ENCODE measurements at places on chromosomes 13 and 19.

GRCh38 chr19:11539495-11540365 lies 1.1 kb downstream of the CNN1 start:
- DNase-seq = no peak

- DNase-seq = no peak
These were observed 459 bp downstream of the PRAM1 start for GRCh38 chr19:8501981-8502380.

GRCh38 chr19:55694656-55695491 lies 19.8 kb downstream of the EPN1 start:
- DNase-seq = no peak

DNA sequence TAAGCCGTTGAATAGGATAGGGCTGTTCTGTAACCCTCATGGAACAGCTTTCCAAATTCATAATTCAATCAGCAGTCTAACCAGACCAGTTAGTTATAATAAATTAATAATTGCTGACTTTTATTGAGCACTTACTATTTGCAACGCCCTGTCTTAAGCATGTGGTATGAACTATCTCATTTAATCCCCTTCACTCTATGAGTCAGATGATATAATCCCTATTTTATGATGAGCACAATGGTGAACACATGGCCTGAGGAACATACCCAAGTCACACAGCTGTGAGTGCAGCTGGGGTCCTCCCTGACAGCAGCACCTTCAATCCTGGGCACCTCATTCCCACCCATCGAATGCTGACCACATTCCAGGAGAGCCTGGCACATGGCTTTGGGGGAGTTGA lies 28.0 kb upstream of the SACS start:
- no peak for DNase-seq

DNA sequence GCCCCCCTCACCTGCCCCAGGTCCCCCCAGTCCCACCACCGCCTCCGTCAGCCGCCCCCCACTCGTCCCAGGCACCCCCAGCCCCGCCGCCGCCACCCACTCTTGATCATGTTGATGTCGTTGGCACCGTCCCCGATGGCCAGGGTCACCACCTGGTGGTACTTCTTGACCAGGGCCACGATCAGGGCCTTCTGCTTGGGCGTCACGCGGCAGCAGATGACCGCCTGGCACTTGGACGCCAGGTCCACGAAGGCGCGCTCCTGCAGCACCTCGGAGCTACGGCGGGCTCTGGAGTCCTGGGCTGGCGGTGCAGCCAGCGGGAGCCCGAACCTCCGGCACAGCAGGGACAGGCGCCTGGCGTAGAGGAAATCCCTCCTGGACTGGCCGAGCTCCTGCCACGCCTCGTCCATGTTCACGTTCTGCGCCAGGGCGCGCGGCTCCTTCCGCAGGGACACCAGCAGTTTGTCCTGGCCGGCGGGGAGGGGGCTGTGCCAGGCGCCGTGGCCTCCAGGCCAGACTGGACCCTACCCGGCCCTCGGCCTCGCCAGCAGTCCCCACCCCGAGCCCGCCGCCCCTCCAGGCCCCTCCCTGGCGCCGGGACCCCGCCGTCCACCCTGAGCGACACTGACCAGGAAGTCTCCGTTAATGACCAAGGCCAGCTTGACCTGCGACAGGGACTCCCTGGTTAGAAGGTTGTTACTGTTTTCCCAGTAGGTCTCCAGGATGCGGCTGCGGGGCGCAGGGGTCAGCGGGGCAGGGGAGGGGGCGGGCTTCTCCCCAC lies 22.6 kb downstream of the ATP8B3 start:
- no peak for DNase-seq

- no peak for DNase-seq
These were observed 2.7 kb upstream of the RUBCNL start for GRCh38 chr13:46389457-46390451.

DNA sequence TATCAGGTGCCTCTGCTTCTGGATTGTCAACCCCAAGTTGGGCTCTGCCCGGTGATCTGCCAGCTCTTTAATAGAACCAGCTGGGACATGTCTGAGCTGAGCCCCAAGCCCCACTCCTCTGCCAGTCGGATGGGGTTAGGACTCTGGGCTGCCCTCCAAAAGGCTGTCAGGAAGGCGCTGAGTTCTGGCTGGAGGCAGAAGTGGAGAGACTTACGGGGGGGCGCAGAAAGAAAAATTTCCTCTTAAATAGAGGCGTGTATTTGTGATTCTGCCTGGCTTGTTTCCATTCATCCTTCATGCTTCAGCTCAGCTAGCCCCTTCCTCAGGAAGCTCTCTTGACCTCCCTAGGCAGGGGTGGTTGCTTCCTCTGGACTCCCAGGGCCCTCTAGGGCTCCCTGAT lies 985 bp upstream of the KCNK6 start:
- no peak for DNase-seq

- DNase-seq = no peak
These were observed 245.3 kb downstream of the IRS2 start for GRCh38 chr13:109541081-109541480.

All from endothelial cell (in vitro differentiated cells).